HFFc6 (cell line): ENCODE measurements at places on chromosomes 7 and 10.

DNA sequence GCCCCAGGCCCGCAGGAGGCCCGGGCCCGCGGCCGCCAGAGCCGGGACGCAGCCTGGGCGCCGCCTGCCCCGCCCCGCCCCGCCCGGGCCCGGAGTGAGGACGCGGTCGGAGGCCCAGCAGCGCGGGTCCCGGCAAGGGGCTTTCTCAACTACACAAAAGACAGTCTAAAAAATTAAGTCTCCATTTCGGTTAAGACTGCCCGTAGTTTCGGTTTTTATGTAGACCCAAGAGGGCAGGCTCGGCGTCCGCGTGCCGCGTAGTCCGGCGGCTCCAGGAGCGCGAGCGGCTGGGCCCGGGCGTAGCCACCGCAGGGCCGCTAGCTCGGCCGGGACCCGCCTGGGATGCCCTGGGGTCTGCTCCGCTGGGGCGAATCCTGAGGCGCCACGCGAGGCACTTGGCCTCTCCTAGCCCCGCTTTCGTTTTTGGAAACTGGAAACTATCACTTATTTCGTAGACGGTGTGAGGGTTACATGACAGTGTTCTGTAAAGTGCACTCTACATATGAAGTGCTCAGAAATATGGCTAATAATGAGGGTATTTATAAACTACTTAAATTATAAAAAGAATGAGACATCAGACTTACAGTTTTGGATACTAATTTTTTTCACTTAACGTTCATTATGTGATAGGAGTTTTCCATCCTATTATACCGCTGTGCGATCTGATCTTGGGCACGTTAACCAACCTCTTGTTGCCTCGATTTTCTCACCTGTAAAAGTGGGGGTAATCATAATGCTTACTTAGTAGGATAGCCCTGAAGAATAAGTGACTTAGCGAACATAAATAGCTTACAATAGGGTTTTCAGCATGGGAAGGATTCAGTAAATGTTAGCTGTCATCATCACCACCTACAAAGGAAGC lies 573 bp downstream of the BLVRA start:
- H3K27me3 ChIP-seq = no peaks in the 10 kb centered on the region
- H3K4me1 ChIP-seq = peaks cover 51% of the 10 kb centered on the region
- H3K36me3 ChIP-seq = no peaks in the 10 kb centered on the region
- H3K4me3 ChIP-seq = peak overlapping the region; percentile 88
- H3K27ac ChIP-seq = peak overlapping the region; percentile 51
- DNase-seq = no peak

DNA sequence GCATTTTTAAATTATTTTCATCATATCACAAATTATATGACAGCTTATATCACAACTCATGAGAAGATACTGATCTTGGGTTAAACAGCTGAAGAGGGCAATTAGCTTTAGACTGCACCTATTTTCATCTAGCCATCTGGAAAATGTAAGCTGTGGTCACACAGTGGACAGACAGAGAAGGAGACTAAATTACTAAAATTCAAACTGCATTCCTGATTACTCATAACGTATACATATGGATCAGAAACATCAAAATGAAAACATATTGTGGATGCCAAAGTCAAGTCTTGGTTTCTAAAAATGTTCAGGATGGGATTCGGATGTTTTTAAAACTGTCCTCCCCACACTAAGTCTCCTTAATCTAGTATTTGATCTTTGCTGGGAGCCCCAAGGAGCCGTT lies 6.6 kb downstream of the BBIP1 start:
- H3K36me3 ChIP-seq = peaks cover 18% of the 10 kb centered on the region
- DNase-seq = peak; percentile 63
- H3K4me1 ChIP-seq = peaks cover 73% of the 10 kb centered on the region
- peak overlapping the region; percentile 23 for H3K4me3 ChIP-seq

DNA sequence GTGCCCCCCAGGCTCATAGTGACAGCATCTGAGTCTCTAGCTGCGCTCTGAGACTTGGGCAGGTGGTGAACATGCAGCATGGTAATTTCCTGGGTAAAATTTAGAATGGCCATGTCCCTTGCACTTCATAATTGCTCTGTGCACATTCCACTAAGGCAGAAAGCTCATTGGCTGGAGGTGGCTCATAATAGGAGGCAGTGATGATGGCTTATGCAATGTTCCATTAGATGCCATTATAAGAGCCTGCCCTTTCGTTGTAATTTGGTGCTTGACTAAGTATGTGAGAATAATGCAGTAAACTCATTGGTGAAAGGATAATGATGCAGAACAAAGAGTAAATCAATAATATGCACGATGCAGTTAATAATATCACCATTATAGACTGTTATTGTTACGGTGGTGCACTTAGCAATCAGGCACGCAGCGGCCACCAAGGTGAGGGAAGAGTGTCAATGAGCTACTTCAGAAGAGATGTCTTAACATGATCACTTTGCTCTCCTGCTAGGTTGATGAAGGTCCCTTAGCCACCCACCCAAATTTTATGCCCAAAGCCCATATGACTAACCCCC lies 545.9 kb downstream of the KCNMA1 start:
- H3K4me3 ChIP-seq = no peak overlapping the region
- H3K4me1 ChIP-seq = peaks cover 7% of the 10 kb centered on the region
- no peak for DNase-seq
- no peak overlapping the region for H3K27ac ChIP-seq
- H3K27me3 ChIP-seq = no peaks in the 10 kb centered on the region; the same call in 1 of the 2 replicates

- no peak overlapping the region for H3K27ac ChIP-seq
- peaks cover 7% of the 10 kb centered on the region; the same call in 1 of the 2 replicates for H3K4me1 ChIP-seq
- DNase-seq = no peak
- H3K36me3 ChIP-seq = no peaks in the 10 kb centered on the region
- H3K27me3 ChIP-seq = peaks cover 5% of the 10 kb centered on the region
- H3K4me3 ChIP-seq = no peak overlapping the region
Observed at GRCh38 chr7:44142028-44142427, 896 bp upstream of the MYL7 start.

DNA sequence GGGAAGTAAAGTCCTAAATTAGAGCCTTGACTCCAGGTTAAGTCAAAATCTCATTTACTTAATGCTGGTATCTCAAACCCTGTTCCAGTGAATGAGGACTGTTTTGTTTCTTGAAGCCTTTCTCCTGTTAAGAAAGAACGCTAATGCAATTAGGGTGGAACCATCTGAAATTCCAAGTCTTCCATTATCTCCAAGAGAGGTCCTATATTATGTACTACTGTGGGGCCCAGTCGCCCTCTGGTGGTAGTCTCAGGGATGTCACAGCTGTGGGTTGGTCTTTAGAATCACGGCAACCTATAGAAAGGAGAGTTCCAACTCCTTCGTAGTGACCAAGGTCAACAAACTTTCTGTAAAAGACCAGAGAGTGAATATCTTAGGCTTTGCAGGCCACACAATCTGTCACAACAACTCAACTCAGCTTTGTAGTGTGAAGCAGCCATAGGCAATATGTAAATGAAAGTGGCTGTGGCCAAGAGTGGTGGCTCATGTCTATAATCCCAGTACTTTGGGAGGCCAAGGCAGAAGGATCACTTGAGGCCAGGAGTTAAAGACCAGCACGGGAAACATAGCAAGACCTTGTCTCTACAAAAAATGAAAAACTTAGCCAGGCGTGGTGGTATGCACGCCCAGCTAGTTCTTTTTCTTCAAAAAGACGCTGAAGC lies 9.3 kb downstream of the RPP38 start:
- peaks cover 5% of the 10 kb centered on the region; the same call in 1 of the 2 replicates for H3K4me1 ChIP-seq
- peak; percentile 46 for DNase-seq
- H3K4me3 ChIP-seq = no peak overlapping the region
- 0 out of 2 replicates have a peak, but pooled peaks cover 2% of the 10 kb centered on the region for H3K27me3 ChIP-seq
- H3K27ac ChIP-seq = peak overlapping the region; percentile 34; the same call in 1 of the 2 replicates

GRCh38 chr7:30995536-30995935 lies 31.8 kb downstream of the GHRHR start:
- H3K4me3 ChIP-seq = no peak overlapping the region
- peaks cover 36% of the 10 kb centered on the region for H3K27me3 ChIP-seq
- DNase-seq = no peak
- H3K27ac ChIP-seq = no peak overlapping the region

GRCh38 chr10:119511828-119512515 lies 30.5 kb downstream of the RGS10 start:
- no peak overlapping the region for H3K4me3 ChIP-seq
- DNase-seq = no peak

GRCh38 chr10:124574456-124575070 lies 112.9 kb downstream of the LHPP start:
- no peaks in the 10 kb centered on the region for H3K36me3 ChIP-seq
- DNase-seq = no peak
- no peak overlapping the region for H3K4me3 ChIP-seq
- no peak overlapping the region for H3K27ac ChIP-seq
- no peaks in the 10 kb centered on the region for H3K4me1 ChIP-seq
- H3K27me3 ChIP-seq = peaks cover 62% of the 10 kb centered on the region

DNA sequence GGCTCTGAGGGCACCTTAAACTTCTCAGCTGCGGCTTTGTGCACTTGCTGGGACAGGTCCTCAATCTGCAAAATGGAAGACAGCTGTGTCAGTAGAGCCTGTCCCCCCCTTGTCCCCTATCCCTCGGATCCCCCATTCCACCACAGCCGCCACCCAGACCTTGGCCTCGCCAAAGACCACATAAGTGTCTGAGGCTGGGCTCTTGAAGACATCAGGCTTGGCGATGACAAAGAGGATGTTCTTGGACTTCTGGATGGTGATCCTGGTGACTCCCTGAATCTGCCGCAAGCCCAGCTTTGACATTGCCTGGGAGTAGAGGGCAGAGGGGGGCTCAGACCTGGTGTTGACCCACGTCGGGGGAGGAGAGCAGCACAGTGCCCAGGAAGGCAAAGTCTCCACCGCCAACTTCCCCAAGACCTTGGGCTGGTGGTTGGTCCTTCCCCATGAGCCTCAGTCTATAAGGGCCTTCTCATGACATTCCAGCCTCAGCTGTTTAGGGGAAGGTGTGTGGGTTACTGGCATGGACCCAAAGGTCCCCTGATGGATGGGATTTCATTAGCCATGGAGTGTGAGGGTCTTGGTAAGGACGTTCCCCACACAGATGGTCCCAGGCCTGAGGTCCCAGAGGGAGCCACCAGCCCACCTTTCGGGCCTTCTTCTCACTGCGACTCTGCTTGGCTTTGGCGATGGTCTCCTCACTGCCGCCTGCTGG lies 7.7 kb downstream of the NACAD start:
- H3K4me3 ChIP-seq = no peak overlapping the region
- no peak for DNase-seq
- peaks cover 2% of the 10 kb centered on the region for H3K27me3 ChIP-seq
- H3K4me1 ChIP-seq = no peaks in the 10 kb centered on the region

- H3K4me3 ChIP-seq = no peak overlapping the region
- H3K27ac ChIP-seq = no peak overlapping the region
- no peaks in the 10 kb centered on the region for H3K4me1 ChIP-seq
Observed at GRCh38 chr10:15399060-15399661, 28.1 kb upstream of the FAM171A1 start.

DNA sequence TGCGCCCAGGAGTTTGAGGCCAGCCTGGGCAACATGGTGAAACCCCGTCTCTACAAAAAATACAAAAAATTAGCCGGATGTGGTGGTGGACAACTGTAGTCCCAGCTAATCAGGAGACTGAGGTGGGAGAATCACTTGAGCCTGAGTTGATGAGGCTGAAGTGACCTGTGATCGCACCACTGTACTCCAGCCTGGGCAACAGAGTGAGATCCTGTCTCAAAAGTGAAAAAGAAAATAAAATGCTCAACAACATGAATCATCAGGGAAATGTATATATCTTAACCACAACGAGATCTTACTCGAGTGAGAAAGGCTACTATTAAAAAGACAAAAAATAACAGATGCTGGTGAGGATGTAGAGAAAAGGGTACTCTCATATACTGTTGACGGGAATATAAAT lies 72.7 kb downstream of the JMJD1C start:
- peaks cover 4% of the 10 kb centered on the region; the same call in 1 of the 2 replicates for H3K27me3 ChIP-seq
- H3K4me3 ChIP-seq = no peak overlapping the region; the same call in 1 of the 2 replicates
- DNase-seq = no peak
- peaks cover 57% of the 10 kb centered on the region for H3K36me3 ChIP-seq

DNA sequence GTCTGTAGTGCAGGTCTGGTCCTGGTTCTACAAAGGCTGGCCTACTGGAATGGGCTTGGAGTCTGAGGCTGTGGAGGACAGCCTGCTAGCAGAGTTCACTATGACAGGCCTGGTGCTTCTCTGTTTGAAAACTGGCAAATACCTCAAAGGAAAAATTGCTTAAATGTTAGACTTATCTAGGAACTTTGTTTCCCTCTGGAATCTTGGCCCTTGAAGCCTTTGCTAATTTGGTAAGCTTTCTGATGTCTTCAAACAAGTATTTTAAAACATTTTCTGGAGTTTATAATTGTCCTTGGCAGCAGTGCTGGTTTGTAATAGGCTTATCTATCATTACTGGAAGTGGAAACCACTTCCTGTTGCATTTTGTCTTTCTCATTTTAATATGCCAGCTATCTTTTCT lies 139.7 kb downstream of the TMEM26 start:
- no peaks in the 10 kb centered on the region for H3K27me3 ChIP-seq
- H3K4me3 ChIP-seq = no peak overlapping the region
- H3K36me3 ChIP-seq = no peaks in the 10 kb centered on the region
- no peak for DNase-seq

- DNase-seq = no peak
- H3K4me3 ChIP-seq = no peak overlapping the region
- H3K36me3 ChIP-seq = no peaks in the 10 kb centered on the region
- peaks cover 13% of the 10 kb centered on the region for H3K4me1 ChIP-seq
- no peak overlapping the region for H3K27ac ChIP-seq
Observed at GRCh38 chr7:44534501-44534900, 6.6 kb downstream of the NPC1L1 start.

- no peak overlapping the region for H3K4me3 ChIP-seq
- no peaks in the 10 kb centered on the region for H3K36me3 ChIP-seq
- peaks cover 43% of the 10 kb centered on the region for H3K4me1 ChIP-seq
- no peak overlapping the region for H3K27ac ChIP-seq
Observed at GRCh38 chr10:34726862-34727261, 88.2 kb downstream of the PARD3 start.
